Left forelimb (tissue), 1 donor: ENCODE measurements at places on chromosomes 3 and 15.

- DNase-seq = no peak
Observed at GRCh38 chr3:171013822-171014748, 12.4 kb downstream of the SLC2A2 start.

- no peak for DNase-seq
Observed at GRCh38 chr15:65405791-65406423, 16.8 kb downstream of the IGDCC4 start.

- no peak for DNase-seq
Observed at GRCh38 chr3:38124324-38125122, 12.4 kb downstream of the ACAA1 start.

GRCh38 chr3:170320461-170321121 is 36.9 kb upstream of the SKIL start:
- no peak for DNase-seq

- no peak for DNase-seq
Observed at GRCh38 chr3:107727102-107727501, 204.3 kb downstream of the BBX start.

- no peak for DNase-seq
Observed at GRCh38 chr15:53331328-53332190, 427.9 kb downstream of the WDR72 start.
